ENCODE measurements at places on chromosomes 2 and 18.

DNA sequence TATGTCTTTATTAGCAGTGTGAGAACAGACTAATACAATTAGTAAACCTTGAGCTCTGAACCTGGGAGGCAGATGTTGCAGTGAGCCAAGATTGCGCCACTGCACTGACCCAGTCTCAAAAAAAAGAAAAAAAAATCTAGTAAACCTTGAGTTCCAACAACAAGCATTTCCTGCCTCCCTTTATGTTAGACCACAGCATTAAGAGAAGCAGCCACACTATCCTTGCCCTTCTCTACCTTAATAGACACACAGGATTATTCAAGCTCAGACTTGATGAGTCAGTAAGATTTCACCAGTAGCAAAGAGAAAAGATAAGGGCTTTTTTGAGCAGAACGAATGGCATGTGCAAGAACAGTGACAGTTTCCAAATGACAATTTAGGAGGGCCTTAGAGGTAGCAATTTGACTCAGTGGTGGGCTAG lies 18.0 kb upstream of the GLS start:
- no peak for DNase-seq

DNA sequence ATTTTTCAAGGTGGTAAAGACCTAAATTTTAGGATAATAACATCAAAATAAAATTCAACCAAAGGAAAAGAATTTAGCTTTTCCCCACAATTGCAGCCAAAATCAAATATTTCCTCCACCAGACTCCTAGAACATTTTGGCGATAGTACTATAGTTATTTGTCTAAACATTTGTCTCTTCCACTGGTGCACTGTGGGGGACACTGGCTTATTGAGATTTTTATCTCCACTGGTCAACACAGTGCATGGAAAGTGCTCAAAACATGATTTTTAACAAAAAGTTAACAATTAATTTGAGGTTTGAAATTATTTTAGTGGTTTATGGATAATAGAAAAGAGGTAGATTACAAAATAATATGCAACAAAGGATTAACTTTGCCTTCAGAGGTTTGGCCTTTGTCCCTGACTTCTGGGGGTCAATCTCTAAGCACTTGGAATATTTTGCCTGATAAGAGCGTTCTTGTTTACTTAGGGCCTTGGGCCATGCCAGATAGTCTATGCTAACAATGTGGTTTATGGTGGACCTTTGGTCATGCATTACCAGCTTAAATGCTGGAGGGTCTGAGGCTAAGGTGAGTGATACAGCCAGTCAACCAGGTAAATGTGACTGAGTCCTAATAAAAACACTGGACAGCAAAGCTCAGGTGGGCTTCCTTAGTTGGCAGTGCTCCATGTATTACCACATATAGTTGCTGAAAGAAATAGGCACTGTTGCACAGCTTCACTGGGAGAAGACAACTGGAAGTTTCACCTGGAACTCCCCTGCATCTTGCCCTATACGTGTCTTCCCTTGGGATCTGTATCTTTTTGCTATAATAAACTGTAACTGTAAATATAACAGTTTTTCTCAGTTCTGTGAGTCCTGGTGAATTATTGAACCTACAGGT lies 67.2 kb upstream of the SATB2 start:
- no peak for DNase-seq

DNA sequence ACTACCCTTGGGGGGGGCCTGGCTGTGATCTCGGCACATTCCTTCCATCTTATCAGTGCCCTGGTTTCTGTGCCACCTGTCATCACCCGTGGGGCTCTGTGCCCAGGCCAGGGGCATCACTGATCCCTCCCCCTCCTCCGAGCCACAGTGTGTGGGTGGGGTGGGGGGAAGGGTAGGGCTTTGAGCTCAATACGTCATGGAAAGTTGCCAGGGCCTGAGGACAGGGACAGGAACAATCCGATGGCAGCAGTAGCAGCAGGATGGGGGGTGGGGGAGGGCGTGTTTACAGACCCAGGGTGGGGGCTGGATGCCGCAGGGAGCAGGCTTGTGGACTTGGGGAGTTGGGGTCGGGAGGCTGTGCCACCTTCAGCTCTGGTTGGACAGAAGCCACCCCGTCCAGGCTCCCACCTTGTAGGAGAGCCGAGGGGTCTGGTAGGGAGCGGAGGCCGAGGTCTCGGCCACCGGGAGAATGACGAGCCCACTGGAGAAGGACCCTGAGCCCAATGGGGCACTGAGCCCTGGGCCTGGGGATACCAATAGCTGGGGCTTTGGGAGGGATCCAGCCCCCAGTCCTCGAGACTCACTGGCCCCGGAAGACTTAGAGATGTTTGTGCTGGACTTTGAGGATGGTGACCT lies 3.5 kb downstream of the SLC4A3 start:
- DNase-seq, result no peak

GRCh38 chr2:172947461-172948153 lies 128.0 kb upstream of the MAP3K20 start:
- no peak for DNase-seq

- no peak for DNase-seq
Measured at GRCh38 chr2:217479566-217479965, 523.2 kb downstream of the TNS1 start.

DNA sequence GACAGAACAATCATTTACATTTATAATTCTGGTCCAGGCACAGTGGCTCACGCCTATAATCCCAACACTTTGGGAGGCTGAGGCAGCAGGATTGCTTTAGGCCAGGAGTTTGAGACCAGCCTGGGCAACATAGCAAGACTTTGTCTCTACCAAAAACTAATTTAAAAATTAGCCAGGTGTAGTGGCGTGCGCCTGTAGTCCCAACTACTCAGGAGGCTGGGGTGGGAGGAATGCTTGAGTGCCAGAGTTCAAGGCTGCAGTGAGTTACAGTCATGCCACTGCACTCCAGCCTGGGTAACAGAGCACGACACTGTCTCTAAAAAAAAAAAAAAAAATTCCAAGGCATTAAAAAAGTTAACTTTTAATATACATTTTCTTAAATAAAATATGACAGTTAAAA lies 88.1 kb downstream of the PLEKHM3 start:
- no peak for DNase-seq

- DNase-seq, result no peak
Measured at GRCh38 chr18:6712401-6712800, 17.1 kb upstream of the ARHGAP28 start.

- no peak for DNase-seq
Measured at GRCh38 chr2:33000986-33001385, 54.2 kb downstream of the LTBP1 start.

- DNase-seq, result no peak
Measured at GRCh38 chr18:46678785-46679399, 21.9 kb upstream of the LOXHD1 start.

GRCh38 chr18:79882522-79883241 lies 68.8 kb downstream of the SLC66A2 start:
- no peak for DNase-seq

DNA sequence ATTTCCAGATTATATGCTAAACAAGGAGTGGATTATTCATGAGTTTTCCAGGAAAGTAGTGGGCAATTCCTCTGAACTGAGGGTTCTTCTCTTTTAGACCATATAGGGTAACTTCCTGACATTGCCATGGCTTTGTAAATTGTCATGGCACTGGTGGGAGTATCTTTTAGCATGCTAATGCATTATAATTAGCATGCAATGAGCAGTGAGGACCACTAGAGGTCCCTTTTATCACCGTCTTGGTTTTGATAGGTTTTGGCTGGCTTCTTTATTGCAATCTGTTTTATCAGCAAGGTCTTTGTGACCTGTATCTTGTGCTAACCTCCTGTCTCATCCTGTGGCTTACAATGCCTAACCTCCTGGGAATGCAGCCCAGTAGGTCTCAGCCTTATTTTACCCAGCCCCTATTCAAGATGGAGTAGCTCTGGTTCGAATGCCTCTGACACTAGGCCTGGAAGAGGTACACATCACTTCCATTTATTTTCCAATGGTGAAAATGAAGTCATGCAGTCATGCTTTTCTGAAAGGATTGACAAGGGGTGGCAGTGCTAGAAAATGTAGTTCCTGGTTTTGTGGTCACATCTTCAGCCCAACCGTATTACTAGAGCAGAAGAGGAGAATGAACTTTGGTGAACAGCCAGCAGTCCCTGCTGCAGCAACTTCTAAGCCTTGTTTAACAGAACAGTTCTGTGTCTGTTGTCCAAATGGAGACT lies 26.6 kb upstream of the ITGA4 start:
- DNase-seq, result no peak

All from iPS DF 6.9 (cell line).